ENCODE measurements at places on chromosomes 3 and 15.

- no peak for DNase-seq
Measured at GRCh38 chr3:110900576-110900975, 171.0 kb upstream of the NECTIN3 start.

DNA sequence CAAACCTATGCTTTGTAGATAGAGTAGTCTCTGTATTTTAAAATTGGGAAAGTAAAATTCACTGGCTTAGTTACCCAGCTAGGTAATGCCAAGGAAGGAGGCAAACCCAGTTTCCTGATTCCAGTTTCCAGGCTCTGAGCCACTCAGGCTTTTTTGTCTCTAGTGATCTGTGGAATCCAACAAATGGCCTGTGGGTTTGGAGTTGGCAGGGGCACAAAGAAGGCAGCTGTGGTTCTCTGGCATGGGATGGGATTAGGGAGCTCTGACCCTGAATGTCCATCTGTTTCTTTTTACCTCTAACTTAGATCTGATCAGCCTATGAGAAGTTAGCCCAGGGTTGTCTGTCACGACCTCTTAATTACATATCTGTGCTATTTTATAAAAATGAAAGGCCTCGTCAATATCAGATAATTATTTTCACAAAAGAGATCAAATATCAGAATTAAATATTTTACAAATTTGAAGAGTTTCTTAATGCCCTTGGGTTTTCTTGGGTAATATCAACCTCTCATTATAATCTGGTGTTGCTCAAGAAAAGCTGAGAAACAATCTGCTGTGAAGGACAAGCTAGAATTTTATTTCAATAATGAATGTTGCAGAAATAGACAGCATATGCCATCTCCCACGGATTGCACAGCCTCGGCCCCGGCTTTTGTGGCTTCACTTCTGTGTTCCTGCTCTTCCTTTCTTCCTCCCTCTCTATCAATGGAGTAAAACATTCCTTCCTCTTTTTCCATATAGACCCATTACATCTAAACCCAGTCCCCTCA, 63.7 kb upstream of the DAZL start:
- no peak for DNase-seq

GRCh38 chr3:189914799-189915198, 205.9 kb downstream of the P3H2 start:
- DNase-seq = no peak

- DNase-seq = no peak
Measured at GRCh38 chr3:71546821-71547220, 36.7 kb downstream of the FOXP1 start.

Data from stimulated activated CD8-positive, alpha-beta memory T cell treated with anti-CD3 and anti-CD28 coated beads, Interleukin-7, amount 100 ng/mL, for 24 hours (primary cell).